Kasumi-1 (cell line): ENCODE measurements at places on chromosomes 3 and 15.

- DNase-seq: no peak
Measured at GRCh38 chr3:24846286-24846860, 351.7 kb upstream of the THRB start.

DNA sequence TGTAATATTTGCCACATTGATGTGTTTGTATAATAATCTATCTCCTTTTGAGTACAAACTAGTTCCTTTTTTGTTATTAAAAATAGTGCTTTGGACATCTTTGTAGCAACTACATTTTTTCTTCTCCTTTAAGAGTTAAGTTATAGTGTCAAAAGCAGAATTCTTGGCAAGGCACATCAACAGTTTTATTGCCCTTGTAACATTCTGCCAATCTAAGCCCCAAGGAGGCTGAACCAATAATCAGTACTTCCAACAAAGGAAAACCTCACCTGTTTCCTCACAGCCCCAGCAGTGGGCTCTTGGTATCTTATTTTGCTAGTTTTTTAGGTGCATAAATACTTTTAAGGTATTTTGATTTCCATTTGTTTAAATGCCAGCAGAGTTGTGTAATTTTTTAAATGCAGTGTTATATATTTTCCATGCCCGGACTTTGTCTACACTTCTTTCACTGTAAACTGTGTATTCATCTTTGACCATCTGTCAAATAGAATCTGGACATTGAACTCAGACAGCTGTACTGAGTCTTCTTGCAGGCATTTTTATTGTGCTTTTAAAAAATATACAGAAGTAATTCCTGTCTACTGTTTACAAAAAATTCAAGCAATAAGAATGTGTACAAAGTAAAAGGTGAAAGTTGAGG, 101.0 kb downstream of the MYLK start:
- no peak for DNase-seq

GRCh38 chr3:140143367-140144069, 208.5 kb downstream of the CLSTN2 start:
- no peak for DNase-seq

- no peak for DNase-seq
Measured at GRCh38 chr15:35540885-35541284, 5.1 kb downstream of the DPH6 start.
